ENCODE measurements at places on chromosomes 4 and X.

DNA sequence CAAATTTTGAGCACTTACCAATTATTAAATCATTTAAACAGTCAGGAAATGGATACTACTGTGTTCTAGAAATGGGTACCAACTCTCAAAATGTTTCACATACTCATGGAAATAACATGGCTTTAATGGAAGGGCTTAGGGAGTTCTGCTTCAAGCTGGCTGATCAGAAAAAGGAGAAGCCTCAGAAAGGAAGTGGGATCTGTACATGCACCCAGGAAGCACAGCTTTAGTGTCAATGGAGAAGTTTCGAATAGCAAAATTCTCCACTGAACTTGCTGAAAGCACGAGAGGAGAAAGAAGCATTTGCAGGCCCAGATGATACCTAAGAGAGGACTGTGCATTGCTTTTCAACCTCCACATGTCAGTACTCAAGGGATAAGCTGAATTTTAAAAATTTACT lies 11.1 kb upstream of the HS3ST1 start:
- no peaks in the 10 kb centered on the region for H3K27me3 ChIP-seq
- no peaks in the 10 kb centered on the region for H3K36me3 ChIP-seq
- no peak overlapping the region for H3K4me3 ChIP-seq
- no peak for DNase-seq

DNA sequence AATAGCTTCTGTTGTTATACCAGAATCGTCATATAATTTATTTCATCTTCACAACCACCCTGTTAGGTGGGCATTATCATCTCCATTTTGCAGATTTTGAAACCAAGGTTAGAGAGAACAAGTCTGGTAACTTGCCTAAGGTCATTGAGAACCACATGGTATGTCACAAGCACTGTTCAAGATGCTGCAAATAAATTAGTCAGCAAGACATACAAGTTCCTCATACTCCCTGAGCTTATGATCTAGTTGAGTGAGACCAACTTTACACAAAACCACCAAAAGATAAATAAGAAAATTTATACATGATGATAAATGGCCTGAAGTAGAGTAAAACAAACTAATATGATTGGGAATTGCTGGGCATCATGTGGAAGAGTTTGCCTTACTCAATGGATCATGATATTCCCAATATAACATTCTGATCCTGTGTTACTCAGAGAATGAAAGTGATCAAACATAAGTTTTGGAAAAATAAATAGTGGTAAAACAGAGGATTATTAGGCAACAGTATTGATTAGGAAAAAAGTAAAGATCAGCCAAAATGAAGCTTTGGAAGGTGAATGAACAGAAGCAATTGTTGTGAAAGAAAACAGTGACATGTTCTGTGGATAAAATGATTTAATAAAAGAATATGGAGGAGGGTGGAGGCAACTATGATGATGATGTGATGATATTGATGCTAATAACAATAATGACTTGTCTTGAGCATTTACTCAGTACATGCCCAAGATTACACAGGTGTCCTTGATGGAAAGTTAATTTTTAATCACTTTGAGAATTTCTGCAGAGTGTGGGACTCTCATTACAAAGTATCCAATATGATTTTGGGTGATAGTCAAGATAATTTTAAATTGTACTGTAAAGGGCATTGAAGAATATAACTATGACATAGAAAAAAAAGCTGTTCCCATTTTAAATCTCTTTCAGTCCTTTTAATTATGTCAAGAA lies 34.1 kb upstream of the IL1RAPL1 start:
- H3K4me3 ChIP-seq, result no peak overlapping the region
- no peak for DNase-seq
- H3K4me1 ChIP-seq, result no peaks in the 10 kb centered on the region
- no peak overlapping the region for H3K27ac ChIP-seq
- no peaks in the 10 kb centered on the region for H3K36me3 ChIP-seq

GRCh38 chrX:40945361-40945713 lies 139.9 kb upstream of the USP9X start:
- H3K4me3 ChIP-seq, result no peak overlapping the region
- no peak overlapping the region for H3K27ac ChIP-seq
- no peaks in the 10 kb centered on the region for H3K27me3 ChIP-seq
- no peaks in the 10 kb centered on the region for H3K4me1 ChIP-seq

GRCh38 chr4:132557660-132558059 lies 591.4 kb upstream of the PCDH10 start:
- no peak overlapping the region for H3K4me3 ChIP-seq
- H3K36me3 ChIP-seq, result no peaks in the 10 kb centered on the region
- DNase-seq, result no peak
- H3K4me1 ChIP-seq, result no peaks in the 10 kb centered on the region
- no peaks in the 10 kb centered on the region for H3K27me3 ChIP-seq
- H3K27ac ChIP-seq, result no peak overlapping the region

DNA sequence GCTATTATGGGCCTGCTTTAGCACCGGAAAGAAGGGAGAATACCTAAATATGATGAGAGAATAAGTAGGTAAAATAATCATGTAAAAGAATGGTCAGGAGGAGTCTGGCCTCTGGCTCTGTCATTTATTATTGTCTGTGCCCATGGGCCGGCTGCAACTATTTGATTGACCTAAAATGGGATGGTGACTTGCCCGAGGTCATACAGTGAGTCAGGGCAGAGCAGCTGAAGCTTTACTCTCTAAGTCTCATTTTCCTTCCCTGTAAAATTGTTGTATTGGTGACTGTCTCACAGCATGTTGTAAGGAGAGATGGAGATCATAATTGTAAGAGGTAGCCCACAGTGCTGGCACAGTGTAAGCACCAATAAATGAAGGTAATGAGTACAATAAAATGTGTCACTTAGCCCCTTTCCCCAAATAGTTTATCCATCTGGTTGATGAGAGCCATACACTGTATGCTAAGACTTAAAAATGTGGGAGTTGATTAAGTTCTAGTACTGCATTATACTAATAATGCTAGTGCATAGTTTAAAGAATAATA lies 39.6 kb downstream of the RUFY3 start:
- no peak overlapping the region for H3K4me3 ChIP-seq
- peaks cover 43% of the 10 kb centered on the region for H3K36me3 ChIP-seq
- DNase-seq, result no peak
- H3K27me3 ChIP-seq, result no peaks in the 10 kb centered on the region

Data from spleen (tissue), 13 donors.